D341Med (cell line): ENCODE measurements at places on chromosomes 2 and 18.

DNA sequence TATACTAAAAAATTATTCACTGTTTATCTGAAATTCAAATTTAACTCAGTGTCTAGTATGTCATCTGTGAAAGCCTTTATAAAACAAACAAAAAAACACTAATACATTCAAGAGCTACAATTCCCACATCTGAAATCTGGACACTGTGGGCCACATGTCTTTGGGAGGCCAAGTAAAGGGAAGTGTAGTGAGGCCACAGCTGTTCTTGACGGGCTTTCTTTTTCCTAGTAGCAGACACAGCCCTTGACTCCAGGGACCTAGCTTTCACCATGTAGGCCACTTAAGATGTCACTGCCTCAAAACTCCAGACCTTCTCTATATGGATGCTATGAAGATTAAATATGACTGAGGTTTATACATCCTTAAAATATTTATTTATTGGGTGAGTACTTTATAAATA, 91.1 kb downstream of the RBMS1 start:
- no peak for DNase-seq

- DNase-seq = no peak
These were observed 405.3 kb downstream of the LPIN1 start for GRCh38 chr2:12151716-12152115.

DNA sequence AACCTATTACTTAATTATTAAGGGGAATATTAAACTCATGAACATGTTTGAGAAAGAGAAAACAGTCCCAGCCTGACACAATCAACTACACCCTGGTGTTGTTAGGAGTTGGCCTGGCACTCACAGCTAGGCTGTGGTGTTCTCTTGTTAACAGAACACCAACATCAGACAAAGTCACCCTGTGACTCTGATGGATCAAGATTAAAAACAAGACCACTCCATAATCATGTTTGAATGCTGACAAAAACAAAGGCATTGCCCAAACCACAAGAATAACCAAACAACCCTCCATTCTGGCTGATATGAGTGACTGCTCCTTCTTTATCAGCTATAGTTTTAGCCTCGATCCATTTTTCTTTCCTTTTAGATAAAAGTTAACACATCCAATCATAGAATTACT, 3.0 kb downstream of the BOLL start:
- no peak for DNase-seq

DNA sequence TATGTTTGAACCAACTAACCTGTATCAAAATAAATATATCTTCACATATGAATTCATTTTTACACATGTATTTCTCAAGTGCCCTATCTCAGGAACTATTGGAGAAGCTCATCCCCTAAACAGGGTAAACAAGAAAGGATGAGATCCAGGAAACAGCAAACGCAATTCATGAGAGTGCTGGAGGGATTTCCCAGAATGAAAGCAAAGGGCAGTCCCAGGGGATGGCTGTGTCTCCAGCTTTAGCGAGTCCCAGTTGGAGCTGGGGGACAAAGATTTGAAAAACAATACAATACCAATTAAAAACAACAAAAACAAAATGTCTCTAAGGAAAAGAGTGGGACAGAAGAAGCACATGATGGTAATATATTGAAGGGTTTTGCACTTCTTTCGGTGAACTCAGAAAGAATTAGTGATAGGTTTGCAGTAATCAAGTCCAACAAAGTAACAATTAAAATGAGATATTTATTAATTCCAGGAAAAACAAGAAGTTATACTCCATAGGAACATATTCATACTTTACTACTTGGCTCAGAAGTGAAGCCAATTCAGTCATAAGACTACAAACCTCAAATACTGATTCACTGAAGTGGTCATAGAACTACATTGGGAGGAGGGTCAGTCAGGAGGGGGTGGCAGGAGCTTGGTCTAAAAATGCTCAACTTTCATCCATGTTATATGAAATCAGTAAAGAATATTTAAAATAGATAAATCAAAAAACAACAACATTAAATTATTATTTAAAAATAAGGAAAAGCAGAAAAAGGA, 73.1 kb upstream of the PDE1A start:
- no peak for DNase-seq

- no peak for DNase-seq
These were observed 97.2 kb downstream of the RAB3GAP1 start for GRCh38 chr2:135149251-135149650.

DNA sequence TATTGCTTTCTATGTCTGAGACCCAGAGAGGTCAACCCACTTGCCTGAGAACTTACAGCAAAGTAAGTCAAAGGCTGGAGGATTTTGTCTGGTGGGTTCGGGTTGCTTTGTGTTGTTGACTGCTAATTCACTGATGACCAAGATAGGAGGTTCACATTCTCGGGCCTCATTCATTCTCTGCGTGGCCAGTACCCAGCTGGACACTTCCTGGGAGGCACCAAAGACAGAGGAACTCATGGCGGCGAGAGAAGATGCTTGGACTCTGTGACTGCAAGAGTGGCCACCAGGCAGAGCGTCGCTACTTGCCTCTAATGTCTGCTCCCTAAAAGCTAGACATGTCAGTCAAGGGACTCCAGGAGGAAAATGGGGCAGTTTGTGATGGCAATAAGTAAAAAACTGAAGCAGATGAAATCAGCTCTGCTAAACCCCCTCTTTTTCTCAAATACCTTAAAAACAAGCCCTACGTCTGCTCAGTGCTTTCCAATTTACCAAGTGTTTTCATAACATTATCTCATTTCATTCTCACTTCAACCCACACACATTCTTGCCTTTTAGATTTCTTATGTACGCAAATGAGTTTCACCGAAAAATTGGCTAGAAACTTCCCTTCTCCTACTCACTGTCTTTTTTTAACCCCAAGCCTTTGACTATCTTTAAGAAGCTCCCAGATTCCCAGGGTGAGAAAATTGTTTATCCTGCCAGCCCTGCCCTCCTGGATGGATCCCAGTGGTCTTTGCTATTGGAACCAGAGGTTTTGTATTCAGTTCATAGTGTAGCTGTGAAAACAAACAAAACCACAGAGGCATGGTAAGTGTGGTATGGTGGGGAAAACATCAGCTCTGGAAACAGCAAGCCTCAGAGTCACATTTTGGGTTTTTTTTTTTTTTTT, 4.9 kb upstream of the LBH start:
- DNase-seq = no peak

- DNase-seq = no peak
These were observed 154.2 kb upstream of the RMP24 start for GRCh38 chr18:35818353-35818667.

DNA sequence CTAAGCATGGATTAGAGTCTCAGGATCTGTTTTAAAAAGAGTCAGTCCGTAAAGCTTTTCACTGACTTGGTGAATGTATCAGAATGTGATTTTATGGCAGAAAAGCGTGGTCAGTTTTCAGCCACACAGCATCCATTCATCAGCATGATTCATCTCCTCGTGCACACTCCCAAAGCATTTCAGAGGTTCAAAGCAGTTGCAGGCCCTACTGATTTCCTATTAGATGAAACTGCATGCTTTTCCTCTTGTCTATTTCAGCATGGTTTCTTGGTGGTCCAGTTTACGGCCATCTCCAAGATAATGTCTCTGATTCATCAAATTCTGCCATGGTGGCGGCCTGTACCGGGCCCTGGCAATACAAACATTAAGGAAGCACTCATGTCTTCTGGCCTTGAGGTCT, 4.8 kb upstream of the PARD6G start:
- no peak for DNase-seq

GRCh38 chr2:109295781-109296117, 166.7 kb downstream of the SH3RF3 start:
- no peak for DNase-seq

GRCh38 chr2:13240061-13240460, 523.3 kb downstream of the TRIB2 start:
- no peak for DNase-seq

GRCh38 chr18:65750389-65751154, at the start of gene CDH7:
TSS of gene CDH7 (plus strand) at chr18:65751012. CDS start at chr18:65762843, 11,831 bp downstream.
- peak; percentile 91 for DNase-seq

DNA sequence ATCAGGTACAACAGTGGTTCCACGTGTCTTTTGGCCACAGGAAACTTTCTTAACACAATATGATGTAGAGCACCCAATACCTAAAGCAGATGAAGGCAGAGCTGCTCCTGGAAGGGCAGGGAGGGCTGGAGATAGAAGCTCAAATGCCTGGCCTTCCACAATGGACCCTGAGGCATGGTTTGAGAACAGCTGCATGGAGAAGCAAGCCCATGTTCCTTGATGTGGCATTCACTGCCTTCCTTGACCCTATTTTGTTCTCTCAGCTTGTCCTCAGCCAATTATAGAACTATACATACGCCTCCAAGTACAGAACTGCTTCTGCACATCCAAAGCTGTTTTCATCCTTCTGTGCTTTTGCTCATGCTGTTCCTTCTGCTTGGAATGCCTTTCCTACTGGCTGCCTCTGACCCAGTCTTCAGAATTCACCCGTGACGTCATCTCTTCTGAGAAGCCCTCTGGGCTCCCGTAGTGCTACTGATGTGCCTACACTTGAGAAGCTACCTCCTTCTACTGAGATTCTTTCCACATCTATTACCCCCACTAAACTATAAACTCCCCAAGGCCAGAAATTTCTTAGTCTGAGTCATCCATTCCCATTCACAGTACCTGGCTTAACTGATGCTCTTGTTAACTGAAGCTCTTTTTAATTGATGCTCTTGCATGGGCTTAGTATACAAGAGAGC, 69.9 kb downstream of the CHRNA1 start:
- DNase-seq = no peak

DNA sequence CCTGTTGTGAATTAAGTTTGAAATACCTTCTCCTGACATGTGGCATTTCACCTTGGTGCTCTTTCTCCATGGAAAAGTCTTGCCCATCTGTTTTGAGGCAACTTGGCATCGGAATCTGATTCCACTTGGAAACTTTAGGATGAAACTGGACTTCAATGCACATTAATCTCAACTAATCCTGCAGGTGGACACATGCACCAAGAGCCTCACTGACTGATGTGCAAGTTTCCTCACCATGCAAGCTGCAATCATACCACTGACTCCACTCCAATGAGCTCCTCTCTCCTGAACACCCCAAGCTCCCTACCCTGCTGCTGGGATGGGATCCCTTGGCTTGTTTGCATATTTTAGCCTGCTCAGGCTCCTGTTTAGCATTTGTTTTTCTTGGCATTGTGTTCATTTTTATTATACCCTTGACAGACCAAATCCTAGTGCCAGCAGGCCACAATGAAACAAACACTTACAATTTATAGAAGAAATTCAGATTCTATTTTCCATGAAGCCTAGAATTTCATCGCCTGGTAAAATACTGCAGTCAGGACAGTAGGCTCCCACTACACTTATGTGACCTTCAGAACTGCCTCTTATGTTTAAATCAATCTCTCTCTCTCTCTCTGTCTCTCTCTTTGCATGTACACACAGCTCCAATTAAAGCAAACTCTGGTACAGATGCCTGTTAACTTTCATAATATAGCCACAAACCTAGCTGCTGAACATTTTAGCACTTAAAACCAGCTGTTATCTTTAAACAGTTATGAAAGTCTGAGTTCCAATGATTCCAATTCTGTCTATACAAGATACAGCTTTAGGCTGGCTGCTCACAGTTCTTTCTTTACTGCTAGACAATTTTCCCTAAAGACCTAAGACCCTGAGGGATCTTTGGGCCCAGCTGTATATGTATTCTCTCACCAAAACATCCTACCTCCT, 141.5 kb downstream of the OSR1 start:
- DNase-seq = no peak

GRCh38 chr2:225028572-225028971, 13.7 kb downstream of the DOCK10 start:
- no peak for DNase-seq

GRCh38 chr2:74578408-74578807, 23.9 kb downstream of the DOK1 start:
- no peak for DNase-seq

DNA sequence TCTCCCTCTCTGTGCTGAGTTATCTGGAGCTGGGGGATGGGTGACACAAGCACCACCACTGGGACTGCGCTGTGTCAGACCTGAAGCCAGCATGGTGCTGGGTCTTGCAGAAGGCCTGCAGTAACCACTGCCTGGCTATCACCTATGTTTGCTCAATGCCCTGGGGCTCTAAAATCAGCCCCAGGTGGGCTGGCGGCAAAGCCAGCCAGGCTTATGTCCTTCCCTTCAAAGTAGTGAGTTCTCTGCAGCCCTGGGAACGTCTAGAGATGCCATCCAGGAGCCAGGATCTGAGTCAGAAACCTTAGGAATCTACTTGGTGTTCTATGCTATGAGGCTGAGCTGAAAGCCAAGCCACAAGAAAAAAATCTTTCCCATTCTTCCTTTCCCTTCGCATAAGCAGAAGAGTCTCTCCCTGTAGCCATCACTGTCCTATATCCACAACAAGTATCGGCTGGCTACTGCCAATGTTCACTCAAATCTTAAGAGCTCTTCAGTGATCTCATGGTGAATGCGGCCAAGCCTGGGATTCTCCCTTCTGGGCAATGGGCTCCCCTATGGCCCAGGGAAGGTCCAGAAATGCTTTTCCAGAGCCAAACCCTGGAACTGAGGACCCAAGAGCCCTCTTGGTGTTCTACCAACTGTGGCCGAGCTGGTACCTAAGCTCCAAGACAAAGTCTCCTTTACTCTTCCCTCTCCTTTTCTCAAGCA, 248.7 kb downstream of the ZNF385B start:
- DNase-seq = no peak

DNA sequence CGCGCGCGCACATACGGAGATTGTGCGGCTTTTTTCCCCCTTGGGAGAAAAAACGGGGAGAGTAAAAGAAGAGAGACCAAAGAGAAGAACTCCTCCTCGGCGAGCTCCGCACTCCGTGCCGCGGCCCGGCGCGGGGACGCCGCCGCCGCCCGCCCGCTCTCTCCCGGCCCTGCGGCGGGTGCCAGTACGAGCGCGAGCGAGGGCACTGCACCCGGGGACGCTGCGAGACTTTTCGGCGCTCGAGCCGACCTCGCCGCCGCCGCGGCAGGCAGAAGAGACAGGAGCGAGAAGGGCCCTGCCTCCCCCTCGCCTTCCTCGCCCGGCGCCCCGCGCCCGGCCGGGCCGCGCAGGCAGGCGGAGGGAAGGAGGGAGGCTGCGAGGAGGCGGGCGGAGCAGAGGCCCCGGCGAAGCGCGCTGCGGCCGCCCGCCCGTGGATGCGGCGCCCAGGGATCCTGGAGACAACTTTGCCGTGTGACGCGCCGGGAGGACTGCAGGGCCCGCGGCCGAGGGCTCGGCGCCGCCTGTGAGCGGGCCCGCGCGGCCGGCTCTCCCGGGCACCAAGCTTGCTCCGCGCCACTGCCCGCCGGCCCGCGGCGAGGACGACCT, 857 bp upstream of the INHBB start:
- peak; percentile 67 for DNase-seq

GRCh38 chr2:101828673-101829334, 131.3 kb downstream of the MAP4K4 start:
- no peak for DNase-seq

DNA sequence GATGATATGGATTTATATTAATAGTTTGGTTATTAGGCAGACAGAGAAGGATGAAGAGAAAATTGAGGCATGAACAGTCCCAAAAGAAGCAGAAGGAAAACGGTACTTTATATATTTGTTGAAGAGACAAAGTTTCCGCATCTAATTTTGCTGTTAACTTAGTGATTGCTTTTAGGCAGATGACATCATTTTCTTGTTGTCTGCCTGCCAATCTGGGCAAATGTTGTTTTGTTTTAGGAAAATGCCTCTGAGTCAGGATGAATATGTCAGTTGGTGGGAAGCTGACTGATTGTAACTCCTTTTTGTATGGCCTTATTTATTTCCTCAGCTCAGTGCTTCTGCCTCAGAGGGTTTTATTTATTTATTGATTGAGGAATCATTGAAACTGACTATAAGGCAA, 52.5 kb upstream of the CAVIN2 start:
- DNase-seq = no peak
